Stimulated activated CD4-positive, alpha-beta T cell treated with anti-CD3 and anti-CD28 coated beads, Interleukin-12 subunit alpha, Interleukin-12 subunit beta, amount 100 ng/mL, for 24 hours (primary cell): ENCODE measurements at places on chromosomes 2 and 18.

DNA sequence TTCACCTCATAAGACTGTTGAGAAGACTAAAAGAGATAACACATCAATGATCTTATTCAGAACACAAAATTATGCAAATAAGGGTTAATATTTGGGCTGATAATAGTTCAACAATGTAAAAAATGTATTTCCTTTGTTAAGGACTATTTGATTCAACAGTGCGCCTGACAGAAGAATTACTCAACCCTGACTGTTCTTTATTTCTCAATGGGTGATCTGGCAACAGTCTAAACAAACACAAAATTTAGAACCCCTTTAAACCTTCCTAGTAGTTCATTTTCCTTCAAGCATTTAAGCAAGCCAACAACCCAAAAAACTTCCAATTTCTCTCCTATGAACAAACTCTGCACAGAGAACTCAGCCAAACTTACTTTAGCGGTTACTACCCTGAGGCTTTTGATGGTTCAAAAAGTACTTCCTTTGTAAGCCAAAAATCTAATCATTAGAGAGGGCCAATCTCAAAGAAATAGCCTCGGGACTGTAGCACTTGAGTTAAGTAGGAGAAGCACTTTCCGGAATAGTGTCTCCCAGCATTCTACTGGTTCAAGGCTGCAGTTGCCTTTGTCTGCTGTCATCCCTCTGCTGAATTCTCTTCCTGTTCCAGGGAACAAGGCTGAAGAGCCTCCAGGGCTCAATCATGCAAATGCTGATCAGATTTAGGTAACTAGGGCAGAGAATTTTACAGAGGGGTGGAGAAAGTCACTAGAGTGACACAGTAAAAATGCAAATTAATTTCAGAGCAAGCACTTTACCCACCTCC, 40.9 kb upstream of the MAPK4 start:
- no peak for DNase-seq

DNA sequence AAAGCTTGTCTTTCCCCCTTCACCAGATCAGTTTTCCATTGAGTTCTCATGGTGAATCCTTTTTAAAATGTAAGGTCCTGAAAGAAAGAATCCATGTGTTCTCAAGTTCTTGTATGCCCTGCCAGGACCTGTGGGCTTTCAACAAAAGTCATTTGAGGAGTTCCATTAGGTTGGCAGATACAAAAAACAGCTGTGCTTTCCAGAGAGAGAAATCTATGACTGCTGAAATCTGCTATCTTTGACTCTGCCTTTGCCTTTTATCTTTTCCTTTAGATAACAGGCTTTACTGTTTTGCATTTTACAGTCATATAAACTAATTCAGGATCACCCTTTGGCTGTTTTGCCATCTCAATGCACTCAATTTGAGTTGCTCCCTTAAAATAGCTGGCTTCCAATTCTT, 59.7 kb downstream of the CXCR4 start:
- no peak for DNase-seq

DNA sequence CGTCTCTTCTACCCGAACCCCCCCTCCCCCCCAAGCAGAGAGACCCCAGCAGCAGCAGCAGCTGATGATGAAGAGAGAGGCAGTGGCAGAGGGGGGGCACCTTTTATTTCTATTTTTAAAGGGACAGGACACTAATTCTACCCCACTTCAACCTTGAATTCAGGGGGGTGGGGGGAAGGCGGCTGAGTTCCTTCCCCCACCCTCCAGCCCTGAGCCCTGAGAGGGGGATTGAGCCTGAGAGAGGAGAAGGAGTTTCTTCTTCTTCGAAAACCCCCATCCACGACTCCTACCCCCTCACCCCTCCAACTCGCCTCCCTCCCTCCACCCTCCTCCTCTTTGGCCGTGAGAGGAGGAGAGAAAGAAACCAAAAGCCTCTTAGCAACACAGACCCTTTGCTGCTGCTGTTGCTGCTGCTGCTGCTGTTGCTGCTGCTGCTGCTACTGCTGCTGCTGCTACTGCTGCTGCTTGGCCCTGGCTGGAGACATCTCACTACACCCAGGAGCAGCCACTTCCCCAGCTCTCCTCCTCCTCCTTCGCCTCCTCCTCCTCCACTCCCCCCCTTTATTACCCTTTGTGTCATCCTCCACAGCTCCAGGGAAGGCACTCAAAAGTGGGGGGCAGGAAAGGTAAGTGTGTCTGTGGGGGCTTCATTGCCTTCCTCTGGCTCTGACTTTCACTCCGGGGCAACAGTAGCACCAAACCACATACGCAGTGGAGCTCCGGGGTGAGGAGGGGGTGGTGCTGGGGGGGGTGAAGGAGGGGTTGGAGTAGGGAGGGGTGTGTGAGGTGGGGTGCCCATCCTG, at the start of gene MBD5:
Gene MBD5 (plus strand): TSS at position 33 of the 803 bp plus-strand sequence.
- peak; percentile 24 for DNase-seq

GRCh38 chr18:73785300-73785699, 362.3 kb downstream of the FBXO15 start:
- DNase-seq, result no peak
